ENCODE measurements at places on chromosomes 1 and 21.

GRCh38 chr1:39086865-39087409, 60.8 kb downstream of the NDUFS5 start:
- no peak for DNase-seq

GRCh38 chr1:205579711-205580110, 52.1 kb downstream of the ELK4 start:
- DNase-seq, result no peak

- no peak for DNase-seq
Observed at GRCh38 chr21:35506352-35506751, 457.2 kb upstream of the RUNX1 start.

GRCh38 chr1:18480315-18481189, at the start of gene KLHDC7A:
Gene KLHDC7A, plus strand, starts transcription at chr1:18480930. Its CDS starts 52 bp downstream, at chr1:18480982.
- DNase-seq, result no peak

GRCh38 chr1:199452627-199453026, 574.9 kb upstream of the NR5A2 start:
- no peak for DNase-seq

DNA sequence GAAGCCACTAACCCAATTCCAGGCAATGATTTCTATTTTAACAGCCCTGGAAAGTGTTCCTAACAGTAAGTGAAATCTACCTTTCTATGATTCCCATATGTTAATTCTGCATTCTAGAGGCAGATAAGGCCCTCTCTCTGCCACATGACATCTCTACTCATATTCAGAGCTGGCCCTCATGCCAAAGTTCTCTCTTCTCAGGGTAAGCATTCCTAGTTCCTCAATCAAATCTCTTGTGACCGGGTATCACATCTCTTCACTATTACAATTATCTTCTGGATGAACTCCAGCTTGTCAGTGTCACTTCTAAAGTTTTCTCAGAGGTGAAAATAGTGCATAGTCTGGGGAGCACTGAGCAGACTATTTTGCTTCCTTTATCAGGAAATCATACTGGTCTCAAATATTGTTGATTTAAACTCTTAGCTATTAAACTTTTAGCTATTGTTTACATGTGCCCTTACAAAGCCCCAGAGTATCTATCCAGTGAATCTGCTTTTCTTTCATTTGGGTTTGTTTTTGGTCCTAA, 66.4 kb upstream of the TNFSF18 start:
- DNase-seq, result no peak

GRCh38 chr1:64608651-64609048, 136.2 kb upstream of the RAVER2 start:
- DNase-seq, result no peak

- DNase-seq, result no peak
Observed at GRCh38 chr1:24285231-24285630, 33.9 kb upstream of the GRHL3 start.

GRCh38 chr1:193303849-193304248, 117.4 kb upstream of the B3GALT2 start:
- no peak for DNase-seq

DNA sequence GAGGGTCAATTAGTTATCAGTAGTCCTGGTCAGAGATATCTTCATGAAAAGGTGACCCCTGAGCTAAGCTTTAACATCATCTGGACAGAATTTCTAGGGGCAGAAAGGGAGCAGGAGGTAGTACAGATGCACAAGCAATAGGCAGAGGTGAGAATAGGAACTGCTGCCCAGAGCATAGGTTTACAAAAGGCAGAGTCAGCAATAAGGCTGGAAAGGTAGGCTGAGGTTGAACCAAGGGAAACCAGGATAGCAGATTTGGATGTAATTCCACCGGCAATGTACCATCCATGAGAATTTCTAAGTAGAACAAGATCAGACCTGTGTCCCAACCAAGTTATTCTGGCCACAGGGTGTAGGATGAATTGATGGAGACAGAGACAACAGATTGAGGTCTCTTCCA, 6.2 kb upstream of the ILDR2 start:
- no peak for DNase-seq

- DNase-seq, result no peak
Observed at GRCh38 chr1:209435654-209436566, 147.6 kb upstream of the CAMK1G start.

- DNase-seq, result no peak
Observed at GRCh38 chr1:175787881-175788280, 44.5 kb upstream of the TNR start.

DNA sequence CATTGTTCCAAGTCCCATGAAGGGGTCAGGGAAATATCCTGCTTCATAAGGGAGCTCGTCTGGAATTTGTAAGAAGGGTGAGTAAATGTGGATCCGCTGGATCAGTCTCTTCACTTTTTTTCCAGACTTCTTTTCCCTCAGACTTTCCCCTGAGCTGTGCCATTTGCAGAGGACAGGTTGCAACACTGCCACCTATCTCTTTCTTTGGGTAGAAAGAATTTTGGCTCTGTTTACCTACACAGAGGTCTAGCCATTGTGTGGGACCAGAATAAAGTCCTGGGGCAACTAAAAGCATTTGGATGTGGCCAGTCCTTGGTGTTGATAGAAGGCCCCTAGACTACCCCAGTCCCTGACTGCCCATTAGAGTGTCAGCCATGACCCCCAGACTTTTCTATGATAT, 1146.7 kb upstream of the PRMT6 start:
- DNase-seq, result no peak

GRCh38 chr1:74245168-74245772, 10.1 kb downstream of the TNNI3K start:
- DNase-seq, result no peak

- DNase-seq, result no peak
Observed at GRCh38 chr1:119318466-119319309, 49.9 kb upstream of the HAO2 start.

DNA sequence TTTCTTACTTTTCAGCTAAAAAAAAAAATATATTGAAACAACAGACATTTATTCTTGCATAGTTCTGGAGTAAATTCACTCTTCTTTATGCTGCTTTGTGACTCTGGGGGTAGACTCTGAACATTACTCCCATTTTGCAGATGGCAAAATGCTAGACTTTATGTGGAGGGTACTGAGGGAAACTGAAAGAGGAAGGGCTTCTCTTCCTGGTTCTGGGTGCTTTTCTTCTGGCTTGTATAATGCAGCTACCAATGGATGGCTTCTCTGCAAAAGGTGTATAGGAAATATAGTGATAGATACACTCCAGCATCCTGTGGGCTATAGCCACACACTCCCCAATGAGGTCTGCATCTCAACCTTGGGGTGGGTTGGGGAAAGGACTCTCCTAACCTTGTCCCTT, 19.7 kb upstream of the ZBTB40 start:
- no peak for DNase-seq

DNA sequence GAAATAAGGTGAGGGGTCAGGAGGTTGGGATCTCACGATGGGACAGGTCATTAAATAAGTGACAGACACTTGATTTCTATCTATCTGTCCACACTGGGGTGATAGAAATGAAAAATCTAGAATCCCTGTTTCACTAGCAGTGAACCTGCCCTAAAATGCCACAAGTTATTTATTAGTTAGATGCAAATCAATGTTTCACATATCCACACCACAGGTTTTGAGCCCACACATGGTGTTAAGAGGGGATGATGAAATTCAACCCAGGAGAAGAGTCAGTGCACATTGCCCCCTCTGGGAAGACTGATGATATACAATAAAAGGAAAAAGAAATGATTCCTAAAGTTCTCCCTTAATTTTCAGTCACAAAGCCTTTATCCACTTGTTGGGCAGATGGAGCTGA, 10.1 kb upstream of the NTPCR start:
- no peak for DNase-seq

GRCh38 chr1:17161137-17161740, 42.0 kb upstream of the PADI2 start:
- DNase-seq, result no peak

- no peak for DNase-seq
Observed at GRCh38 chr1:51442616-51443015, 76.5 kb downstream of the EPS15 start.

GRCh38 chr1:24929398-24930259, 447 bp downstream of the RUNX3 start:
- no peak for DNase-seq
